ENCODE measurements at places on chromosomes 6 and 20.

GRCh38 chr20:63224412-63225081 is 8.6 kb upstream of the YTHDF1 start:
- no peak overlapping the region for H3K27ac ChIP-seq
- no peaks in the 10 kb centered on the region for H3K27me3 ChIP-seq
- no peak for DNase-seq
- no peak overlapping the region for H3K4me3 ChIP-seq
- no peaks in the 10 kb centered on the region for H3K36me3 ChIP-seq
- H3K4me1 ChIP-seq = no peaks in the 10 kb centered on the region

DNA sequence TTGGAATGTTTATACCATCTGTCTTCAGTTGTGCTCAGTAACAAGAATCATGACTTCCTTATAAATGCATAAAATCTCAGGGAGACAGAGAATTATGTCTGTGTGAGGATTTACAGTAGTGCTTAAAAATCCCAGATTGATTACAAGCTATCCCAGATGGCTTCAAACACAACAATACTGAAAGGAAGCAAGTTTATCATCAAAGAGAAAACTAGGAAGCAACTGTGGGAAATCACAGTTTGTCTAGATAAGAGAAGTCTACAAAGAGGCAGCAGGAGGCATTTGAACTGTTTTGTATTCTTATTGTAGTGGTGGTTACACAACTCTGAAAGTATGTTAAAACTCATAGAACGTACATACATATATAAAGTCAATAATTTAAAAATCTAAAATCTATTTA is 104.4 kb upstream of the SALL4 start:
- peaks cover 7% of the 10 kb centered on the region for H3K4me1 ChIP-seq
- H3K27ac ChIP-seq = no peak overlapping the region
- H3K4me3 ChIP-seq = no peak overlapping the region
- H3K36me3 ChIP-seq = no peaks in the 10 kb centered on the region
- DNase-seq = no peak

DNA sequence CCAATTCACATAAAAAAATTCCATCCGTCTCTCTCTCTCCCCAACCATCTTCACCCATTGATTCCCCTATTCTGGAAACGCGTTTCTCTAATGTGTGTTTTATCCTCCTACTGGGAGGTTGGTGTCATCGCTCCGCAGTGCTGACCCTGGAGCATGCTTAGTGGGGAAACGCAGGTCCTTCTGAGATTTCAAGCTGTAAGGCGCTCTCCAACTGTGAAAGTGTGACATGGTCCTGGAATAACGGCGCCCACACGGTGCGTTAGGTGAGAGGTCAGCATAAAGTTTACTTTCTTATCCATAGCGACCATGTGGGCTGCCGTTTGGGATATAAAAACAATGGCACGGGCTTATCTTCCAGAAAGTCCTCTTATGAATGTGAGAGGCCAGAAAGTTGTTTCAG is 123.9 kb downstream of the WDR27 start:
- no peaks in the 10 kb centered on the region for H3K4me1 ChIP-seq
- peak overlapping the region; percentile 14 for H3K27ac ChIP-seq

DNA sequence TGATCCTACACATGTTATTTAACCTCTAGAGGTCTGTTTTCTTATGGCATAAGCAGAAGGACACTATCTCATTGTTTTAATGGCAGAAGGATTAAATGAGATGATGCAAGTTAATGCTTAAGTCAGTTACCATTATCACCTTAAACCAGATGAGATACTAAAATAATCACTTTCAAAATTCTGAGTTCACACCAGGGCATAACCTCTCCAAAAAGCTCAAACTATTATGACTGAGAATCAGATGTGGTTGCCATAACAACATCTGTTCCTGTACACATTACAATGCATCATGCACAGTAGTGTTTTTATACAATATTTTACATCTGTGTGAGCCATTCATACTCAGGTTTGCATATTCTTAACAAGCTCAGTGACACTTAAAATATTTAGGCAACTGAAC is 10.2 kb downstream of the ADNP start:
- DNase-seq = no peak
- no peaks in the 10 kb centered on the region for H3K27me3 ChIP-seq
- H3K4me3 ChIP-seq = no peak overlapping the region
- H3K36me3 ChIP-seq = peaks cover 5% of the 10 kb centered on the region

DNA sequence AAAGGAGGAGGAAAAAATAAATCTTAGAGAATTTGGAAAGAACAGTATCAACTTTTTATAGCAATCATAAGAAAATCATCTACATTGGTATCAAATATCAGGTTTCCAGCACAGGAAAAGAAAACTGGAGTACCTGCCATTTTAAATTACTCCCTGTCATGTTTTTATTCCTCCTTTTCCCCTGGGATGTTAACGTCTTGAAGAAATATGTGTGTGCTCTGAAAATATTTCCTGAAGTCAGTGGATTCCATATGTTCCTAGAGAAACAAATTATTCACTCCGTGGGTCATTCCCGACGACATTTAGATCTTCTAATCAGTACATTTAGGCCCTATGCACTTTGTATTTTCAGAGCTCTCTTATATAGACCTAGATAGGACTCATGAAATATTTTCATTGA is 42.0 kb upstream of the RSPO3 start:
- no peak overlapping the region for H3K27ac ChIP-seq
- H3K4me3 ChIP-seq = no peak overlapping the region
- no peaks in the 10 kb centered on the region for H3K4me1 ChIP-seq
- no peaks in the 10 kb centered on the region for H3K36me3 ChIP-seq
- no peak for DNase-seq

DNA sequence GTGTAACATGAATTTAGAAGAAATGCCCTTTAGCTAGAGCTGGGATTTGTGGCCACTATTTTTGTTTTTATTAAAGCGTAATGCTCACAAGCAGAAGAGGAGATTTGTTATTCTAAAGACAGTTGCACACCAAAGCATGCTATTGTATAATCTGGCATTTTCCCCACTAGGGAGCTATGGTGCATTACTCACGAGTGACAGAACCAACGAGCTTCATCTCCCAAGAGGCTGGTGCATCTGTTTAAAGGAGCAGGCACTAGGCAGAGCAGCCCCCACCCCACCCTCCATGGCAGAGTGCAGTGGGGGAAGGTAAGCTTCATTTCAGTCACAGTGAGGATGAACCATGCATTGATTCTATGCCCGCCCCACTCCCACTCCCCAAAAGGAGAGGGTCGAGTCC is 287.3 kb upstream of the TSHZ2 start:
- H3K36me3 ChIP-seq = no peaks in the 10 kb centered on the region
- no peaks in the 10 kb centered on the region for H3K27me3 ChIP-seq
- no peaks in the 10 kb centered on the region for H3K4me1 ChIP-seq
- no peak overlapping the region for H3K4me3 ChIP-seq
- no peak overlapping the region for H3K27ac ChIP-seq

GRCh38 chr6:39777218-39777617 is 15.0 kb upstream of the DAAM2 start:
- no peak overlapping the region for H3K27ac ChIP-seq
- H3K27me3 ChIP-seq = no peaks in the 10 kb centered on the region
- no peak overlapping the region for H3K4me3 ChIP-seq
- no peaks in the 10 kb centered on the region for H3K36me3 ChIP-seq
- DNase-seq = no peak

DNA sequence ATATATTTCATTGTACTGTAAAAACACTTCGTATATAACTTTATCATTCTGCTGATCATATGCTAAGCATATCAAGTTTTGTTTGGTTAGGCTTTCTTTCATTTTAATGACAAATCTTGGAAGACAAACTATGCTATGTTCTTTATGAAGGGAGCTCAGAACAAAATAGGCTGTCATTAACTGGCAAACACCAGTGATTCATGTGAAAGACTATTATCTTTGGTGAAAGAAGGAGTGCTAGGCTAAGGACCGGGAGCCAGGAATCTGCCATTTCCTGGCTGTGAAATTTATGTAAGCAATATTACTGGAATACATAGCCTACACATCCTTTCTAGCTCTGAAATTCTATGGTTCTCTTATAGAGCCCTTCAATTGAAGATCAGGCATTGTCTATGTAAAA is 136.2 kb upstream of the CCN2 start:
- H3K27ac ChIP-seq = no peak overlapping the region
- no peak overlapping the region for H3K4me3 ChIP-seq
- no peaks in the 10 kb centered on the region for H3K27me3 ChIP-seq
- peaks cover 7% of the 10 kb centered on the region for H3K4me1 ChIP-seq

DNA sequence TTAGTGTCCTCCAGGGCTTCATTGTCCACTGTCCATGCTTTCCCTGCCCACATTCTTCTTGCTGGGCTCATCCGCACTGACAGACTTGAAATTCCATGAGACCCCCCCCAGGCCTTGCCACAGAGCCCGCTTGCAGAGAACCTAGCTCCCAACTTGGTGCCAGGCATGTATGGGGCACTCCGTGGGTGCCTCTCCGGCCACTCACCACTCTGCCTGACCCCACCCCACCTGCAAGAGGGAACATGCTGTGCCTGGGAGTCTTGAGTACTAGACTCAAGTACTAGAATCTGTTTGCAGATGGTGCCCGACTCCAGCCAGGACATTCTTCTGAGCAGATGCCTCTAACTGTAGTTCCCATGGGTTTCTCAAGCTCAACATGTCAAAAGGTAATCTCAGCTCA is 47.9 kb downstream of the TRERF1 start:
- DNase-seq = no peak
- H3K27me3 ChIP-seq = no peaks in the 10 kb centered on the region
- peak overlapping the region; percentile 80 for H3K27ac ChIP-seq
- no peak overlapping the region for H3K4me3 ChIP-seq
- no peaks in the 10 kb centered on the region for H3K36me3 ChIP-seq
- peaks cover 74% of the 10 kb centered on the region for H3K4me1 ChIP-seq

DNA sequence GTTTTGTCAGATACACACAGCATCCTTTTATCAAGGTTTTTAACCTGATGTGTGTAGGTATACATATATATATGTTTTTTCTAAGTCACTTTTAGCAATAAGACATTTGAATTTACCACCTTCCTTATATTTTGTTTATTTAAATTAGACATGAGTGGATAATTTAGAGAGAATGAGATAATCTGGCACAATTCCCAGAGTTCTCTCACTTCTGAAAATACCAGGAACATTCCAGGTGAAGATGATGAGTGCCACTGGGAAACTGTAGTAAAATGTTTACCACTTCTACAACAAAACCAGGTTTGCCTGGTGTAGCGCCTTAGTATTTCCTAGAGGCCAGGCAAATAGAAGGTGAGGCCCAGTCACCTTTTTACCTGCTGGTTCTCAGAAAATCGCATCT is 189.5 kb downstream of the TMEM242 start:
- no peaks in the 10 kb centered on the region for H3K27me3 ChIP-seq
- H3K36me3 ChIP-seq = no peaks in the 10 kb centered on the region

DNA sequence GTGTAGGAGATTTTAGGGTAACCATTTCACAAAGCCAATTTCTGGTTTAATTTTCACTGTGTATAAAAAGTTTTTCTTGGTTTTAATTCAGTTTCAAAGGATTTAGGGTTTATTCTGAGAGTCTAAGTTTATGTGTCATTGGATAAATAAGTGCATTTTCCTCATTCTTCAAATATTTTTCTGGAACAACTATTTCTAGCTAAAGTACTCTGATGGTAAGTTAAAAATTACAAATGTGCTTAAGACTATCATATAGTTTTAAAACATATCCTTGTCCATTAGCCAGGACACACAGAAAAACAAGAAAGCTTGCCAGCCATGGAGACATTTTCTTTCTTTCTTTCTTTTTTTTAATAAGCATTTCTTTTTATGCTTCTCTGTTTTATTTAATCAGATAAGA is 333.0 kb downstream of the RFPL4B start:
- H3K4me1 ChIP-seq = peaks cover 6% of the 10 kb centered on the region
- no peaks in the 10 kb centered on the region for H3K36me3 ChIP-seq
- no peak overlapping the region for H3K27ac ChIP-seq
- no peak overlapping the region for H3K4me3 ChIP-seq
- DNase-seq = no peak
- H3K27me3 ChIP-seq = no peaks in the 10 kb centered on the region

DNA sequence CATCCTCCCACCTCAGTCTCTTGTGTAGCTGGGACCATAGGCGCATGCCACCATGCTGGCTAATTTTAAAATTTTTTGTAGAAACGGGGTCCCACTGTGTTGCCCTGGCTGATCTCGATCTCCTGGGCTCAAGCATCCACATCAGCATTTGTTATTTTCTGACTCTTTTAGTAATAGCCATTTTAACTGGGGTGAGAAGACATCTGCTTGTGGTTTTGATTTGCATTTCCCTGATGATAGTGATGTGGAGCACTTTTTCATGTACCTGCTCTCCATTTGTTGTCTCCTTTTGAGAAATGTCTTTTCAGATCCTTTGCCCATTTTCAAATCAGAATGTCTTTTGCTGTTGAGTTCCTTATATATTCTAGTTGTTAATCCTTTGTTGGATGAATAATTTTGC is 22.2 kb upstream of the TULP4 start:
- H3K27ac ChIP-seq = no peak overlapping the region
- no peaks in the 10 kb centered on the region for H3K27me3 ChIP-seq
- H3K4me3 ChIP-seq = no peak overlapping the region
- H3K4me1 ChIP-seq = peaks cover 24% of the 10 kb centered on the region

DNA sequence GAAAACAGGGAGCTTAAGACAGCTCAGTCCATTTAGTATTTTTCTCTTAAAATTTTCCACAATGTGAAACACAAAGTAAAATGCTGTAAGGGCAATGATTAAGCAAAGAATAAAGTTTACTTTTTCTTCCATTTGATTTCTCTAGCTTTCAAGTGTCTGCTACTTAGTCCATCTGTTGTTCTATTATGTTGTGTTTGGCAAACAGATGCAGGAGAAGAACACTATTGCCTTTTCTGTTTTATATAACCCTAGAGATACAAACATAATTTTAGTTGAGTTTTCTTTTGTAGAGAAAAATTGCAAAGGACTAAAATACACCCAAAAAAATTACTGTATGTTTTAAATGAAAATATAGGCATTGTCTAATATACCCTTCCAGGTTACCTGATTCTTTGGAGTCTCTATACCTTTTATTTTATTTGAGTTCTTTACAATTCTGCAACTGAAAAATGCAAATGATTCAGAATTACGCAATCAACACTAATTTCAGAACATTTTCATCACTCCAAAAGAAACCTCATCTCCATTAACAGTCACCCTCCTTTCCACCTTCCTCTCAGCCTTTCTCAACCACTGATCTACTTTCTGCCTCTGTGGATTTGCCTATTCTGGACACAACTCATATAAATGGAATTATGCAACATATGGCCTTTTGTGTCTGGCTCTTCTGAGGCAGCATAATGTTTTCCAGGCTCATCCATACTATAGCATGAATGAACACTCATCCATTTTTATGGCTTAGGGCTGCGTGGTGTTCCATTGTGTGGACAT is 96.9 kb downstream of the MKKS start:
- H3K27ac ChIP-seq = no peak overlapping the region
- no peaks in the 10 kb centered on the region for H3K27me3 ChIP-seq
- no peak for DNase-seq
- H3K36me3 ChIP-seq = no peaks in the 10 kb centered on the region
- H3K4me1 ChIP-seq = no peaks in the 10 kb centered on the region

DNA sequence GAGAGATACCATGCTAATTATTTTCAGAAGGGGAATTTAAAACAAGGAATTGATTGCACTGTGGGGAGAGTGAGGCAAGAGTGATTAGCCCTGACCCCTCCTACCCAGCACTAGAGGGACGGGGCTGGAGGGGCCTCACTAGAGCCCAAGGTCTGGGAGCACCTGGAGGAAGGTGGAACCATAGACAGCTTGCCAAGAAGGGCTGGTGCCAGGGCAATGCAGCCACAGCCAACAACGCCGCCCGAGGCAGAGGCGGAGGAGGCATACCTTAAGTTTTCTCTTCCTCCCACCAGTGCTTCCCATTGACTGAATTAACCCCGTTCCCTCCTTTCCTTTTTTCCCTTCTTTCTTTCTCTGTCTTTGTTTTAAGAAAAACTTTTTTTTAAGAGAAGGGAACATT is 40.0 kb downstream of the IYD start:
- peaks cover 9% of the 10 kb centered on the region for H3K4me1 ChIP-seq
- no peaks in the 10 kb centered on the region for H3K27me3 ChIP-seq
- no peak for DNase-seq
- H3K4me3 ChIP-seq = no peak overlapping the region
- H3K27ac ChIP-seq = no peak overlapping the region
